ENCODE measurements at places on chromosomes 1 and 21.
A peak's percentile ranks its signal among the peaks of the same experiment; 100 is the strongest.

DNA sequence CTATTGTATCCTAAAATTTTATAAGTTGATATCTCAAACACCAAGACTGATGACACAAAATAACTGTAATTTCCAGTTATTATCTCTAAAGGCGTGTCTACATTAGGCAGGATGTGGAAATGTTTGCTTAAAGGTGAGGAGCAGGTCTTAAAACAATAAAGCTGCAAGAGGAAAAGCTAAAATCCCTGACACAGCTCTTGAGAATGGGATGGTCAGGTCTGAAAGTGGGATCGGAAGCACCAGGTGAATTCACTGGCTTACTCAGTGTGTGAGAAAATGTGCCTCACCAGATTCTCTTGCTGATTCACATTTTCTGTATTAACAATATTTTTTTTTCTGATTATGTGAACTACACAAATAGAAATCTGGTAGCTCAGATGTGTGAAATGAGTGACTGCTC lies 421.9 kb upstream of the ADAMTS5 start:
- DNase-seq, result no peak

DNA sequence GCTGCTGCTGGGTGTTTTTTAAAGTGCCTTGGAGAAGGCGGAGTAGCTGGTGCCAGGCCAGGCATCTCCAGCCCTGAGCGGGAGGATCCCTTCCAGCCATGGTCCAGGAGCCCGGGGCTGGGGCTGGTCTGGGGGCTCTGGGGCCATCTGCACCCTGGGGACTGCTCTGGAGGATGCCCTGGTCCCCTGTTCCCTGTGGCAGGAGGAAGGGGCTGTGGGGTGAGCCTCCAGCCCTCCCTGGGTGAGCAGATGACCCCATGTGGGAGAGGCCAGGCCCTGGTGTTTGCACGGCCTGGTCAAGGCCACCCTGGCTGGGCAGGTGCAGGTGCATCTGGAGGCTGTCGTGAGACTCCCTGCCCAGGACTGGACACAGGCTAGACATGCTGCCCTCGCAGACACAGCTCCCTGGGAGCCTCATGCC lies 56.7 kb downstream of the SLX9 start:
- DNase-seq, result no peak

- no peak for DNase-seq
Observed at GRCh38 chr21:15748586-15748985, 18.8 kb downstream of the USP25 start.

DNA sequence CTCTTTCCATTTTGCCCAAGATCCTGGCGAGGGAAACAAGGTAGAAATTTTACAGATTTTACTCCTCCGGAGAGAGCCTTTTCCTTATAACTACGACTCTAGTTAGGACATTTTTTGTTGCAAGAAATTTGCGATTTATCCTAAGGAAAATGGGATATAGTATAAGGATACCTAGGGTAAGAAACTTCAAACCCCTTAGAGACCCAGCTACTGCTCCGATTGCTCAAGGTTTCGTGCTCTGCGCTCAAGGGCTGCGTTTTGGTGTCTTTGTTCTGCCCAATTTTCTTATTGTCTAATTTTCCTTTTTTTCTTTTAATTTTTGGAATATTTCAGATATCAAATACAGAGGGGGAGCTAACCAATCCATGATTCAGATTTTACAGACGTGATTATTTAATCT lies 1.5 kb downstream of the TTC3 start:
- no peak for DNase-seq

DNA sequence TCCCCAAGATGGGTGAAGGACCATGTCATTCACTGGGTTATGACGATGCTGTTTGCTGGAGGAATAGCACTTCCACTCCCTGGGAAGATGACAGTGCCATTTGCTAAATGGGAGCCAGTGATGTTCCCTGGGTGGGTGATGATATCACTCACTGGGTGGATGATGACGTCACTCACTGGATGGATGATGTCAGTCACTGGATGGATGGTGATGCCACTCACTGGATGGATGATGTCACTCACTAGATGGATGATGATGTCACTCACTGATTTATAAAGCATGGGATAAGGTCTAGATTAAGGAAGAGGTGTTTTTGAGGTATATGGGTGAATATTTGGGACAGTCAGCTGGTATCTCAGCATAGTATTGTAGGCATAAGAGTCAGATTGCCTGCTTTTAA lies 457.2 kb downstream of the AJAP1 start:
- DNase-seq, result no peak

GRCh38 chr1:102163799-102164198 lies 167.1 kb upstream of the OLFM3 start:
- no peak for DNase-seq

GRCh38 chr1:240188139-240188538 lies 96.5 kb downstream of the FMN2 start:
- DNase-seq, result no peak

- peak; percentile 52 for DNase-seq
Observed at GRCh38 chr21:42164064-42164789, 54.7 kb upstream of the ABCG1 start.

GRCh38 chr1:59013928-59014279 lies 230.1 kb upstream of the JUN start:
- no peak for DNase-seq

DNA sequence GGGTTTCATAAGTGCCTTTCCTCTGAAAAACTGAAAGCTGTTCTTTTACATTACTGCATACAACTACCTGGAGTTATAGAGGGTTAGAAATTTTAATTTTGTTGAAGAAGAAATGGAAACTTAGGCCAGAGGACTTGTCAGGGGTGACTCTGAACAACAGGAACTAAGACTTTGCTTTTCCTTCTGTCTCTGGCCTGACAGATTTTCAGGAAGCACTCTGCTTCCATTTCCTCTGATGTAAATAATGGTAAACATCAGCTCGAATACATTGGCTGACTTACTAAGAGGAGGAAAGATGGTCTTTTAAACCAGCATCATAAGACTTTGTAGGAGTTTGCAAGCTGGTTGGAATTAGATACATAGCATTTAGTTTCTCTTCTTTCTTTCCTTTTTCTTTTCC lies 27.1 kb upstream of the PLEKHM2 start:
- DNase-seq, result no peak

DNA sequence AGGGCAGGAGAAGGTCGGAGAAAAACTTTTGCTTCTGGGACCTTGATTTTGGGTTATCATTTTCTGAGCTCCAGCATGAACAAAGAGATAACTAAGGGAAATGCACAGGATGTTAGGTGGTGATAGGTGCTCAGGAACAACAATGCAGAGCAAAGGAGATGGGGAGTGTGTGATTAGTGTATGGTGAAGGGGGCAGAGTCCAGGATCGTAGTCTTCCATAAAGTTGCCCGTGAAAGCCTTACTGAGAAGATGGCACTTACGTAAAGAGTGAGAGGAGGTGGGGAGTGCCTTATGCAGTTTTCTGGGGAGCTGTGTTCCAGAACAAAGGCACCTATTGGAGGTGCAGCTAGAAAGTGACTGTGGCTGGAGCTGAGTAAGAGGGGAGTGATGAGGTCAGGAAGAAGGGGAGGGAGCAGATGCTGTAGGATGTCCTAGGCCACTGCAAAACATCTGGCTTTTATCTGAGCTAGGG lies 11.6 kb downstream of the KCNK1 start:
- peak; percentile 36 for DNase-seq

GRCh38 chr1:236141447-236142252 lies 689 bp upstream of the GPR137B start:
- peak; percentile 76 for DNase-seq

DNA sequence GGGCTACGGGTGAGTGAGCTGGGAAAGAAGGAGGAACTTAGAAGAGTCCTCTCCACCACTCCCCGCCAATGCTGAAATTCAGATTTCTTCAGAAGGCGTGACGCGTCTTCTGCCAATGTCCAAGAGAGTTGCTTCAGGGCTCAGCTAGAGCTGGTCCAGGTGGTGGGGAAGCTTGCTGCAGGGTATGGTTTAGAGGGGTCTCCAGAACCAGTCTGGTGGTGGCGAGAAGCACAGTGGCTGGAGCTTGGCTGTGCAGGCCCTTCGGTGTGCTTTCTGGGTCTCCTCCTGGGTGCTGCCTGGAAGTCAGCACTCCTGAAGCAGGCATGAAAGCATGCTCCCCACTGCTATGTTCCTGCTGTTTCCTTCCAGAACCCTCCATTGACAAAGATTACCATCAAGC lies 387.2 kb downstream of the PTPRU start:
- DNase-seq, result no peak
